ENCODE measurements at places on chromosomes 6 and 20.

DNA sequence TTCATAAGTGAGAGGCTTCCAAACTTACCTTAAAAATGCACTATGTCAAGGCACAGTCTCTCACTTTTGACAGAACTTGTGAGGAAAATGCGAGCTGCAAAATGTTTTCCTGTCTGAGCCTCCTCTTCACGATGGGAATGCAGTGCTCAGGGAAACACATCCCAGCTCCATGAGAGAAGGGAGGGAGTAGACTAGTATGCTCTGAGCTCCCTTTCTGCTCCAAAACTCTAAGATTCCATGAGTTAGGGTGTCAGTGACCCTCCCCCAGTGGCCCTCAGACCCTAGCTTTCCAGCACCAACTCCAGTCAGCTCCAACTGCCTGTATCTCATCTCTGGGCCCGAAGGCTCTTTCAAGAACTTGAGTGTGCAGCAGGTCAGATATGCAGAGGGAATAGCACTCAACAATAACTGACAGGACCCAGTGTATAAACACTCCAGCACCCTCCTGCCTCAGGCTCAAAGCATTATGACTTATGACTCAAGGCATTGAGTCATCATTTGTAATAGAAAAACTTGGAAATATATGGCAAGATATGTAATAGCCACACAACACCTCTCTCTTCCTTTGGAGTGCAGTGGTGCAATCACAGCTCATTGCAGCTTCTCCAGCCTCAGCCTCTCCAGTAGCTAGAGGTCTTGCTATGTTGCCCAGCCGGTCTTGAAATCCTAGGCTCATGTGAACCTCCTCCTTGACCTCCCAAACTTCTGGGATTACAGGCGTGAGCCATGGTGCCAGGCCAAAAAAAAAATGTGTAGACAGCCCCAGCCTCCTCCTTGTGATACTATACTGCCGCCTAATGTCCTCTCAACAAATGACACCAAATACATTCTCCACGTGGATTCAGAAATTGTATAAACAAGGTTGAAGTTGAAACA is 16.7 kb upstream of the ENTPD6 start:
- DNase-seq = peak; percentile 73

DNA sequence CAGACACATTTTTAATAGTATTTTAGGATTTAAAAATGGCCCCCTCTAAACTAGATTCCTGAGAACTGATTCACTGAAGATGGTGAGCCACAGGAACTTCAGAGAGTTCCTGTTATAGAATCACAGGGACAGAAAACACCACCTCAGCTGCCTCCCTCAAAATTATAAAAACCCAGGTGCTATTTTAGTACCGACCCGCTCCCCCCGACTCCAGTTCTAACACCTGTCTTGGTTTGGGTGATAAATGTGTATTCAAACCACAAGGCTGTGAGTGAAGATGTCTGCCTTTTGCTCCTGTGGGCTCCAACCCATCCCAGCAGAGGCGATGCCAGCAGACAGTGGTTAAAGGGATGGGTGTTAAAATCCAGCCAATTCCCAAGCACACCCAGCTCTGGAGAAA is 127.4 kb upstream of the LY86 start:
- DNase-seq = no peak

DNA sequence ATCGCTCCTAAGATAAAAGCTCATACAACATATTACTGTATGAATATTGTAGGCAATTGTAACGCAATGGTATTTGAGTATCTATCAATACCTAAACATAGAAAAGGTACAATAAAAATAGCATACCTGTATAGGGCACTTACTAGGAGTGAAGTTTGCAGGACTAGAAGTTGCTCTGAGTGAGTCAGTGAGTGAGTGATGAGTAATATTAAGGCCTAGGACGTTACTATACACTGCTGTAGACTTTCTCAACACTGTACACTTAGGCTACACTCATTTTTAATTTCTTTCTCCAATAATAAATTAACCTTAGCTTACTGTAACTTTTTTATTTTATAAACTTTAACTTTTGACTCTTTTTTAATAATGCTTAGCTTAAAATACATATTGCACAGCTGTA is 546.9 kb downstream of the HACE1 start:
- DNase-seq = no peak

DNA sequence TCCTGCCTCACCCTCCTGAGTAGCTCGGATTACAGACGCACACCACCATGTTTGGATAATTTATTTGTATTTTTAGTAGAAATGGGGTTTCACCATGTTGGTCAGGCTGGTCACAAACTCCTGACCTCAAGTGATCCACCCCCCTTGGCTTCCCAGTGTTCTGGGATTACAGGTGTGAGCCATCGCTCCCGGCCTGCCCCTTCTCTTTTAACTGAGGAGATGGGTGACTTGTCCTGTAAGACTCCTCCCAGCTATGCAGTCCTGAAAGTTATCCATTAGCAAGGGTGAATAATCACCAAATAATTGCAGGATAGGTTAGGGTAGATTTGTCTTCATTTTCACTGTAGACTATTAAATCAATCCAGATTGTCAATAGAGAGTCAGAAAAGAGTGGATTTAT is 40.5 kb upstream of the JARID2 start:
- DNase-seq = no peak

GRCh38 chr20:11850901-11851300 is 66.8 kb upstream of the BTBD3 start:
- DNase-seq = no peak

GRCh38 chr20:31760519-31761240 is 21.6 kb downstream of the TPX2 start:
- no peak for DNase-seq

Data from AG09309 (cell line).